ENCODE measurements at places on chromosomes 3 and 15.

- DNase-seq = no peak
These were observed 14.2 kb upstream of the HOMER2 start for GRCh38 chr15:82966671-82967071.

- DNase-seq = no peak
These were observed 42.7 kb upstream of the CCK start for GRCh38 chr3:42308651-42309050.

DNA sequence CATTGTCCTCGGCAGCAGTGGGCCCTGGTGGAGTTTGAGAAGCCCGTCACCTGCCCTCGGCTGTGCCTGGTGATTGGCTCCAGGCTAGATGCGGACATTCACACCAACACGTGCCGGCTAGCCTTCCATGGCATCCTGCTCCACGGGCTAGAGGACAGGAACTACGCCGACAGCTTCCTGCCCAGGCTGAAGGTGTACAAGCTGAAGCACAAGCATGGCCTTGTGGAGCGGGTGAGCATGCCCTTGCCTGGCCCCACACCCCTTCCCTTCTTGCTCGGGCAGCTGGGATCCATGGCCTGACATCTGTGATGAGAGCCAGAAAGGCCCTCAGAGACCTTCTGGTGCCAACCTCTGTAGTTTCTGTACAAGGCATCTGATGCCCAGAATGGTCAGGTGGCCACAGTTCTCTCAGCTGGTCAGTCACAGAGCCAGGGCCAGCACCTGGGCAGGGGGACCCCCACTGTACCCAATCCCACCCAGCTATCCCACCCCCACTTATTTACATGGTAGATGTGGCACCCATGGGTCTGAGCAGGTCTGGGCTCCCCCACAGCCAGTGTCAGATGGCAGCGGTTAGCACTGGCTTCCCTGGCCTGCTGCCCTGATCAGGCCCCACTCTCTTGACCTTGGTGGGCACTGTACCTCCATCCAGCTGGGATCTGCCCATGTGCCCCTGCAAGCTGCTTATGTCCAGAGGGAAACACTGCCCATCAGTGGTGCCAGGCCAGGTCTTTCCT lies 124.9 kb downstream of the DNAJB8 start:
- DNase-seq = no peak

- DNase-seq = no peak
These were observed 46.2 kb downstream of the CD200 start for GRCh38 chr3:112379020-112379690.

DNA sequence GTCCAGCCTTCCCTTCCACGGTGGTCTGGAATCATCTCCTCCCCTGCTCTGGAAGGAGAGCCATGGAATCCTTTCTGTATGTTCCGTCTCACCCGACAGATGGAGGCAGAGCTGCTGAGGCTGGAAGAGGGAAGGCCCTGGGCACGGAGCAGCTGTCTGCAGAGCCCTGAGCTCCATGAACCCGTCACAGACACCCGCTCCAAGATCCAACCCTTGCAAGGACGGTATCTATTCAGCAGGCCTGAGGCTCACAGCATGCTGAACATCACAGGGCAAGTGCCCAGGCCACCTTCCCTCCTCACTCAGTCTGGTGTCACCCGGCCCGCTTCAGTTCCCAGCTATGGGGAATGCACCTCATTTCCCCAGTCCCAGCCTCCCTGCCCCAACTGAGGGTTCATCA lies 103.9 kb downstream of the LRIG1 start:
- DNase-seq = no peak

- DNase-seq = no peak
These were observed 155.9 kb downstream of the RBMS3 start for GRCh38 chr3:29436612-29437323.

DNA sequence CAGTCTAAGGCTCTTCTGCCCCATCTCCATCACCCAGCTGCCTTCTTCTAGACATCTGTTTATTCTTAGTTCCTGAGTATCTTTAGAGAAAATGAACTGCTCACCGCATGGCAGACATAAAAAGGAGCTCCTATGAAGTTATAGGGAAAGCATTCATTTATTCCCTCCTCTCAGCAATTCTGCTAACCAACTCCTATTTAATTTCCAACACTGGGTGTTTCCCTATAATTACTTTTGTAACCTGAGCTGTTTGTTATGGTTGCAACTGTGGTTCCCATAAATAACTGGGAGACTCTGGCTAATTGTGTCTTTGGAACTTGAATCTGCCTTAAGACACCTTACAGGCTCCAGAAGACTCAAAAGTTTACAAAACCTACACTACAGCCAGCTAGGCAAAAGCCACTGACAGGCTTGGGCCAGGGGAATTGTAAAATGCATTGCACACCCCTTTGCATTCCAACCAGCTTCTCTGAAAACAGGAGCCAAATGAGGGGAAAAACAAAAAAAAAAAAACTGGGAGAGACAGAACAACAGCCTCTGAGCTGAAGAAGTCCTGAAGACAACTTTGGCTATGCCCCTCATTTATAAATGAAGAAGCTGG lies 231.5 kb upstream of the FEZF2 start:
- no peak for DNase-seq

GRCh38 chr3:194518652-194519051 lies 31.9 kb upstream of the ATP13A3 start:
- no peak for DNase-seq

DNA sequence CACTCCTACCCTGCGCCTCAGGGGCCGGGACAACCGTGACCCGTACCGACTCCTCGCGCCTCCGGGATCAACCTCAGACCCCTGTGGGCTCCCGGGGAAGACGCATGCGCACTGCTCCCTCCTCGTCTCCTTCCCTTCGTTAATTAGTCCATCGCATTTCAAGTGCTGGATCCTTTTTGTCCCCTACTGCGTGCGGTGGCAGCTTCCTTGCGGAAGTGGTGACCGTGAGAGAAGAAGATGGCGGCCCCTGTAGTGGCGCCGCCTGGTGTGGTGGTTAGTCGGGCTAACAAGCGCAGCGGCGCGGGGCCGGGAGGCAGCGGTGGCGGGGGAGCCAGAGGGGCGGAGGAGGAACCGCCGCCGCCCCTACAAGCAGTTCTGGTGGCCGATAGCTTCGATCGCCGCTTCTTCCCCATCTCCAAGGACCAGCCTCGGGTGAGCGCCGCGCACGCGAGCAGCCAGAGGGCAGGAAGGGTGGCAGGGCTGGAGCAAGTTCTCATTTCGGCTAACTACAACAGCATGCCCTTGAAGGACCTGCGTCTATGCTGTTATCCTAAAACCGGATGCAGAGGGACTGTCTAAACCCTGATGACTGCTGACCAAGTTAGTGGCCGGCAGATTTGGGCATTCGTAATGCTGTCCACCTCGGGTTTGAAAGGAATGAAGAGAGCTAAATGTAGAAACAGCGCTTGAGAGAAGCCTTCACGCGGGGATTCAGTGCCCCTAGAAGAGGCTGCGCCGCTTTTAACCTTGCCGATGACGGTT lies at the start of gene EIF2B5:
Gene EIF2B5 (plus strand): TSS at position 210 of the 762 bp plus-strand sequence. CDS start 28 bp downstream, at position 238.
- DNase-seq = peak; percentile 64

- DNase-seq = no peak
These were observed 47.9 kb downstream of the CDCP1 start for GRCh38 chr3:45098310-45098709.

DNA sequence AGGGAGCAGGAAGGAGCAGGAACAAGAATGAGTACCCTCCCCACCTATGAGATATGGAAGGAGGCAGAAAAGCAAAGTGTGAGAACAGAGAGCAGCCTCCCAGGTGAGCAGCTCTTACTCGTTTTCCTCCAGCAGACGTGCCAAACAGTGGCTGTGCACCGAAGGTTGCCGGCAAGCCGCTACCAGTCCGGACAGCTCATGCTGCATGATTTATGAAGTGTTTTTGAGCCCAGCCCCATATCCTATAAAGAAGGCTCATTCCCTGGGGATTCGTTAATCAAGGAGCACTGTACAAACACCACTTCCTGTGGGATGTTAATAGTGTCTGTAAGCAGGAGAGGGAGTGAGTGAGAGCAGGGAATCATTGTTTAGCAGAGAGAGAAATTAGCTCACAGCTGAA lies 118.3 kb upstream of the FOXB1 start:
- no peak for DNase-seq

DNA sequence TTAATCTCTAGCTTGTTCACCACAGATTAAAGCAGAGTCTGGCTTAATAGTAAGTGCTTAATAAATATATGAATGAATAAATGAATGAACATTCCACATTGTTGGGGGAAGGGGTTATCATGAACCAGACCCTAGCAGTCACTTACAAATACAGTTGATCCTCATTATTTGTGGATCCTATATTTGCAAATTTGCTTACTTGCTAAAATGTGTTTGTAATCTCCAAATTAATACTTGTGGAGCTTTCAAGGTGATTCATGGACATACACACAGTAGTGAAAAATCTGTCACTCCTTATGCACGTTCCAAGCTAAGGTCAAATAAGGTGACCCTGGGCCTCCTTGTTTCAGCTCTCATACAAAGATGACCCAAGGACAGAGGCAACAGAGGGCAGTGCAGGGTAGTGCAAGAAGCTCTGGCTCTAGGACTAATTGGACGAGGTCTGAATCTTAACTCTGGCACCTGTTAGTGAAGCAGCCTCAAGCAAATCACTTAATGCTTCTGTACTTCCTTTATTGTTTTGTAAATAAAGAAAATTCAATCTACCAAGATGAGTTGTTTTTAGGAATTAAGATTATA lies 112.8 kb upstream of the C2CD4B start:
- no peak for DNase-seq

Data from stimulated activated CD4-positive, alpha-beta T cell treated with anti-CD3 and anti-CD28 coated beads, Interleukin-1b, Interleukin-23, amount 100 ng/mL, for 1 hour (primary cell).